EL (cell line): ENCODE measurements at places on chromosomes 4 and X.

- DNase-seq: no peak
Measured at GRCh38 chr4:80308466-80308822, 27.1 kb upstream of the CFAP299 start.

GRCh38 chrX:132452911-132453550 is 35.8 kb downstream of the MBNL3 start:
- no peak for DNase-seq

DNA sequence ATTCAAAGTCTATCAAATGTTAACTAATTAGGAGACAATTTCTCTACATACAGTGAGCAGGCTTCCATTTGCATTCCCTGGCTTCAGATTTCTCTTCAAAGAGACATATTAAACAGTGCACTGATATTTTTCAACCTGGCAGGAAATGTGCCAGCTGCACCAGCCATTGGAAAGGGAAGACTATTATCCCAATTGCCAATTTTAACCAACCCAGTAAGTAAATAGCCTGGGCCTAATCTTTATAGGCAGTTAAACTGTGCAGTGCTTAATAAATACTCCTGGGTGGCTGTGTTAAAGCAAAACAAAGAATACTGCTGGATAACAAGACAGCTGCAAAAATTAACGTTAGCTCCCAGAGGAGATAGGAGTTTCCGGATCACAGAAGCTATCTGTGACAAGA is 111.9 kb upstream of the GALNT7 start:
- no peak for DNase-seq

- DNase-seq: no peak
Measured at GRCh38 chrX:17030580-17031270, 84.3 kb downstream of the REPS2 start.

DNA sequence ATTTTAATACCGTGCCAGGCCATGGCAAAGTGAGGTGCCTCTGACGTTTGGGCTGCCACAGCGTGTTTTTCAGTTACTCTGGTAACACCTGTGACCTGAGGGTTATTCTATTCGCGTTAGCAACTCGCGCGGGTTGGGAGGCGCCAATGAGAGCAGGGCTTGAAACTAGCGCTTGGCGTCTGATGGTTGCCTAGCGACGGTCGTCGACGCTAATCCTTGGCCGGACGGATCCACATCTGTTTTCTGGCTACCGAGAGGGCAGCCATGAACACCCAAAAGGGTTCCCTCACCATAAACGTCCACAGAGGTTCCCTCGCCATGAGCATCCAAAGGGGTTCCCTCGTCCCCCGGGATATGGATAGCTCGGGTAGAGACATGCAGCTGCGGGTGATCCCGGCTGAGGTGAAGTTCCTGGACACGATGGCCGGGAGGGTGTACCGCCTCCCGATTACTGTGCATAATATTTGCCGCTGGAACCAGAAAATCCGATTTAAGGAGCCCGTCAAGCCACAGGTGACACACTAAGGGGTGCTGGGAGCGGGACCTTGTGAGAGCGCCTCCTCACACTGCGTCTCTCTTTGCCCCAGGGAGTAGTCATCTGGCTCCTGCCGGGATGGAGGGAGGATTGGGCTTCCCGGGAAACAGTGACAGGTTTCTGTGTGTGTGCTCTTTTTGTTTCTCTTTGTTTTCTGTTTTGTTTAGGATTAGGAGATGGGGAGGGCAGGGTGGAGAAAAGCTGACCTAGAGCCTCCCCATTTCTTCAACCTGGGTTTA is at the start of gene CFAP47:
Gene CFAP47, plus strand, starts transcription at position 199 of the 774 bp plus-strand sequence. Its CDS starts 66 bp downstream, at position 265.
- no peak for DNase-seq
